ENCODE measurements at places on chromosomes 1 and 21.

- DNase-seq, result peak; percentile 59
Observed at GRCh38 chr1:91564888-91565701, 64.4 kb downstream of the CDC7 start.

DNA sequence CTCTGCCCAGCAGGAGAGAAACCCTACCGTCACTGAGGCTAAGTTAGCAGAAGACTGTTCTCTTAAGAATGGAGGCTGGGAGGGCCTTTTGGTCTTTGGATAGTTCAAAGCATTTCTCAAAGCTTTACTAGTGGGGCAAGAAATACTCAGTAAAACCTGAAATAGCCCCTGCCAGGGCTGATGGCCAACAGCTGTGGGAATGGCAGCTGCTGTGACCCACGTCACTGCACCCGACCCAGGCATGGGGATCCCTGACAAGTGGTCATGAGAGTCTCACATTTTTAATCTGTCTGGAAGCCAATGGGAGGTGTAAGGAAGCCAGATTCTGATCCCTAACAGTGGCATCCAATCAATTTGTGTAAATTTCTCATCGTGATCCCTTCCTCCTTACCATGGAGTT lies 44.5 kb upstream of the ENAH start:
- no peak for DNase-seq

GRCh38 chr21:16187603-16188301 lies 458.0 kb downstream of the USP25 start:
- no peak for DNase-seq

DNA sequence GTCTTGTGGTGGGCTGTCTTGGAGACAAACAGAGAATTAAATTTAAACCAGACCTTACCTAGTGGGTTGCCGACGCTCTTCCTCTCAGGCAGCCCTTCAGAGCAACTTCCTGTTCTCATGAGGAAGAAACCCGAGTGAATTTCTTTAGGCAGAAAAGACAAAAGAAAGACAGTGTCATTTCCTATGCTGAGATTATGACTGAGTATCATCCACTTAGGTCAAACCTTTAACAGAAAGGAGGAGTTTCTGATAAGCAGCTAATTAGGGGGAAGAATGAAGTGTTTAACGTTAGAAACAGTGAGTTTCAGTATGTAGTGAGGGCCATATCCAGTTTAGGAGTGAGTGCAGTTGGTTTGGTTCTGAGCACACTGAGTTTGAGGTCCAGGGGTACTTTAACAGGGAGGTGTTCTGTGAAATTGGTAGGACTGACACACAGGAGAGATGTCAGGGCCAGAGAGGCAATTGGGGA lies 38.7 kb downstream of the FASLG start:
- no peak for DNase-seq

GRCh38 chr1:182972231-182972630 lies 19.3 kb upstream of the SHCBP1L start:
- DNase-seq, result no peak

DNA sequence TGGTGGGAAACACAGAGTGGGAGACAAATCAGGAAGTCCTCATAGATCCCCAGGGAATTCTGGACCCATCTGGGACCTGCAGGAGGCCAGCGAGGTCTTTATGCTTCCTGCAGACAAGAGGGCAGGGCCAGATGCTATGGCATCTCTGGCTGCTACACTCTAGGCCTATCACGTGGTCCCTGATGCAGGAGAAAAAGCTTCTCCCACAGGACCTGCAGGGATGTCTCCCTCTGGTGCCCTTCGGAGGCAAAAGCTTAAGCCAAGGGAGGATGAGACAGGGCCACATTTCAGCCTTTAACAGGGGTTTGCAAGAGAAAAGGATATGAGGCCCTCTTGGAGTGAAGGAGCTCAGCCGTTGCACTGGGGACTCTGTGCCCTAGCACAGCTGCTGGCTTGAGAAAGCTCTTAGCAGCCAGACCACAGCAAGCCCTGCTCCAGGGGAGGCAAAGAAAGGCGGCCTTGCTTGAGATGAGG lies 243.0 kb downstream of the C1orf94 start:
- peak; percentile 34 for DNase-seq

DNA sequence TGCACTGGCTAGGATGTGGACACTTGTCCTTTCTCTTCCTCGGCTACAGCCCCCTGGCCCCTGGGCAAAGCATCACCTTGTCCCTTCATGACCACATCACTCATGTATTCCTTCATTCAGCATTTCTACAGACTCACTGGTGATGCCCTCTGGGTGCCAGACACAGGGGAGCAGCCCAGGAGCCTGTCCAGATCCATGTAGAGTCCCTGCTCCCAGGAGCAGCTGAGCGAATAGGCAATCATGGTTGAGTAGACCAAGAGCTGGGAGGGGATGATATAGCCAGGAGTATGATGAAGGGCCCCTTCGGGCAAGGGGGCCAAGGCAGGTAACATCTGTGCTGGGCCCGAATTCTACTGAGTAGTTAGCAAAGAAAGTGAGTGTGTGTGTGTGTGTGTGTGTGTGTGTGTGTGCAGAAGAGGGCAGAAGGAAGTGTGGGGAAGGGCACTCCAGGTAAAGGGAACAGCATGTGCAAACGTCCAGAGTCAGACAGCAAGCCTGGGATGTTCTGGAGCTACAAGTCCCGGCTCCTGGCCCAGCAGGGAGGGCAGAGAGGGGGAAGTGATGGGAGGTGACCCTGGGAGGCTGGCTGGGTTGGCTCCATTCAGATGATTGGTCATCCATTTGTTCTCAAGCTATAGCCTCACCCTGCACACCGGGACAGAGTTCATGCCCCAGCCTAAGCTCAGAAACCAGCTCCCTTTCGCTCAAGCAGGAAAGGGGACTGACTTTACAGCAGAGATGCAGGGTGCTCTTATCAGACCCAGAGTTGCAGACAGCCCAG lies 21.0 kb upstream of the PIK3CD start:
- no peak for DNase-seq

DNA sequence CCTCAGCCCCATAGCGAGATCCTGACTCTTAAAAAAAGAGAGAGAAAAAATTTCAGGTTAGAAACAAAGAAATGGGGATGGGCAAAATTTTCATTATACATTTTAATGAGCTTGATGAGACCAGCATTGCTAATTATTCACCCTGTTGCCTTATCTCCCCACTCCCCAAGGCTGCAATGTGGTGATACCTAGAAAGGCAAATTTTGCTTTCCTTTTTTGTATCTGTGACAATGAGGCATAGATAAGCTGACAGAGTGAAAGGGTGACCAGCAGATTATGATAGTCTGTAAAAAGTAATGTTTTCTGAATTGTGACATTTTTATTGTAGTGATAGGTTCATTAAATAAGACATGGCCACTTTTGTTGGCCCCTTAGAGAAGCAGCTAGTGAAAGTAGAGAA lies 12.9 kb downstream of the SRRM1 start:
- no peak for DNase-seq

GRCh38 chr1:244615301-244615700 lies 37.6 kb upstream of the DESI2 start:
- no peak for DNase-seq

DNA sequence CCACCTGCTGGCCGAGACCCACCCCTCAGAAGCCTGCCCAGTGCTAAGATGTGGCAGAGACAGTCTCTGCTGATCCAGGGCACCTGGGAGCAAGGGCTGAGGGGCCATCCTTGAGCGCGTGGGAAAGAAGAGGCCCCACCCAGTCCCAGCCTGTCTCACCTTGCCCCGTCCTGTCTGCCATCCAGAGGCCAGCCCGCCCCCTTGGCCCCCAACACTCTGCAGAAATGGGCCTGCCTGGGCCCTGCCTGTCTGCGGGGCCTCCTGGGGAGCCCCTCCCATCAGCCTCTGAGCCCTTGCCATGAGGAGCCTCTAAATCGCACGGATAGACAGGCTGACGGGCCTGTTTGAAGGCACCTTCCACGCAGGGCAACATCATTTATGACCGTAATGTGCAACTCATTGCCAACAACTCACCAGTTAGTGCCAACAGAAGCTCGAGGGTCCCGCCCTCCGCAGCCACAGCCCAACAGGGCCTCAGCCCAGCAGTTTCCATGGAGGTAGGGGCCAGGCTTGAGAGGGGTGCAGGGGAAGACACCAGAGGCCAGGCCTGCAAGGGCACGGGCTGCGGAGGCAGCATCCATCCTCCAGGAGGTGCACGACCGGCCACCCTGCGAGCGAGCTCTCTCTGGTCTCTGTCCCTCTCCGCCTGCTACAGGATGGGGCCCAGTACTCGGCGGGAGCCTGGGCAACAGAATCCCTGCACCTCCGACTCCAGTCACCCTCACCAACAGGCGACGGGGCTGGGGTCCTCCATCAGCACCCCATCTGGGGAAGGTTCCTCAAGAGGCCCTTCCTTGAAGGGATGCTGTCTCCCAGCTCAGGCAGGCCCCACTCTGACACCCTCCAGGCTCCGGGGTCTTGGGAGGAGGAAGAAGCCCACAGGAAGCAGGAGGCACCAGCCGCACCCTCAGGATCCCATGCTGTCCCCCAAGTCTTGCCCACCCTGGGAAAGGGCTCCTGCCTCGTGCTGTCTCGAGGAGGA lies 78.0 kb downstream of the MEGF6 start:
- no peak for DNase-seq

GRCh38 chr21:36994501-36995158 lies 11.9 kb upstream of the RIPPLY3 start:
- DNase-seq, result no peak

DNA sequence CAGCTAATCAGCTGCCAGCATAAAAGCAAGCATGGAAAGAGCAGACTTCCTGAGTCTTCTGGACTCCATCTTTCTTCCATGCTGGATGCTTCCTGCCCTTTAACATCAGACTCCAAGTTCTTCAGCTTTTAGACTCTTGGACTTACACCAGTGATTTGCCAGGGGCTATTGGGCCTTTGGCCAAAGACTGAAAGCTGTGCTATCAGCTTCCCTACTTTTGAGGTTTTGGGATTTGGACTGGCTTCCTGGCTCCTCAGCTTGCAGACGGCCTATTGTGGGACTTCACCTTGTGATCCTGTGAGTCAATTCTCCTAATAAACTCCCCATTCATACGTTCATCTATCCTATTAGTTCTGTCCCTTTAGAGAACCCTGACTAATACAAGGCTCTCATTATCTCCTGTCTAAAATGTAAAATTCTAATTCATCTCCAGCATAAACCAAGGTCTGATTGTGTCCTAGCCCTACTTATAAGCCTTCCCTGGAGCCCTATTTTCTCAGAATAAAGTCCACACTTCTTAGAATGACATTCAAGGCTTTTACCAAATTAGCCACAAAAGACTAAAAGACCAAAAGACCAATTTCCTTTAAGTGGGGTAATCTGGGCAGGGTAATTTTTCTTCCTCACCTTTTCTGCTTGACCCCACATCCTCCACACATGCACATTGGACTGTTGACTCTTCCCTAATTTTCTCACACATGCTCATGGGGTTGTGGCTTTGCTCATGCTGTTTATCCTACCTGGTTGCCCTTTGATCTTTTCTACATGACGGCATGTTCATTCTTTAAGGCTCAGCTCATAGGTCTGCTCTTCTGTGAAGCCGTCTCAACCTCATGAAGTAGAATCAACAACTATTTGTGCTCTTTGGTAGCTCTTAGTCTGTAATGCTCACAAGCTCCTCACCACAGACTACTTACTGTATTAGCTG lies 18.1 kb upstream of the ENAH start:
- DNase-seq, result no peak

DNA sequence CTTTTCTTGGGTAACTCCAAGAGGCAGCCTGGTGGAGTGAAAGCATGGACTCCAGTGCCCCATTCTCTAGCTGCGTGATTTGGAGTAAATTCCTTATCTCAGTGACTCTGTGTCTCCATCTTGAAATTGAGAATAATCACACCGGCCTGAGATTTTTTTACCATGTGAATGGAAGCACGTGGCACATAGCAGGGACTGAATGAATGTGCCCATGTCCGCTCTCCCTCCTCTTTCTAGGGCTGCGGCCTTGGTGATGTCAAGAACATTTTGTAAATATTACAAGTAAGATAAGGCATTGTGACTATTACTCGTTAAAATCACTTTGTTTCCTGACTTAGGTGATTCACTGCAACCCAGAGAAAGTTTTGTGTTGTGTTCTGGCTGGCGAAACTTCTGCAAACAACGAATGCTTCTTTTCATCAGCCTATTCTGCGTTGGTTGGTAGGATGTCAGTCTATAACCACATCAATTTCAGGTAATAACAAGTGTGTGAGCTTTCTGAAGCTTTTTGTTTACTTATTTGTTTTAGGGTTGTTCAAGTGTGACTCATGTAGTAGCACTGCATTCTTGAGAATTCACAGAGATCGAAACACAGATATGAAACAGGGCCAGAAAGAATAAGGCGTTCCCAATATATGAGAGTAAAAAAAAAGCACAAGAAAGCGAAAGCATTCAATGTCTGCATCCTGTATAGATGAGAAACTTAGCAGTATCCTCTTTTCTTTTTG lies 135.7 kb upstream of the SLC45A1 start:
- DNase-seq, result peak; percentile 33
